Left colon (tissue), 2 donors: ENCODE measurements at places on chromosomes 2 and 18. TPM values are rescaled to one million over a fixed set of nuclear protein-coding genes. Genes with fewer than 3 reads are reported as not detected.
A peak's percentile ranks its signal among the peaks of the same experiment; 100 is the strongest.

- no peak for DNase-seq
These were observed 437.0 kb upstream of the MEIS1 start for GRCh38 chr2:65997961-65998360.

DNA sequence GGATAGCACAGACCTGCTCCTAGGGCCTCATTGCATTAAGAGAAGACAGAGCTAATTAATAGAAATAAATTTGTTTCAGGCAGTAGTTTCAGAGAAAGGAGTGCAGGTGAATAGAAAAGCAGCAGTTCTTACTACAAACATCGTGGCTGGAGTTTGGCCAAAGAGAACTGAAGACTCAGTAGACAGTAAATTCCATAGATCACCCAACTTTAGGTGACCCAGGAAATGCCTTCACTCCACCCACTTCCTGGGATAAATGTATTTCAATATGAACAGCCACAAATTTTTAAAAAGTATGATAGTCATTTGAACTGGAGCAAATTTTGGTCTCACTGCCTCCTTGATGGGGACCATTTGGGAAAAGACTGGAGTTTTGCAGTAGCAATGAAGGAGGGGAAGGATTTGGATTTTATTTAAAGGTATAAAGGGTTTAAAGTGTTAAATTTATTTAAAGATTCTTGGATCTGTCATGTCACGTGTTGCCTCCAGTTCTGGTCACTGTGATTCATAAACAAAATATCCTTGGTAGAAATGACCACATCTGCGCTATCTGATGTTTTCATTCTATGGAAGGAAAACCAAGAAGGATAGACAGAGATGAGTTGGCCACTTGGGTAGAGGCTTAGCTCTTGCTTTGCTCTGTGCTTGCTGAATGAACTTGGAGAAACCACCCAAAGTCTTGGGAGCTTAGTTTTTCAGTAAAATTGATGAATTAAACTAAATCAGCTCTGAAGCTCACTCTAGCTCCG lies 390.2 kb downstream of the THSD7B start:
- no peak for DNase-seq

- DNase-seq, result peak; percentile 41
These were observed 95.1 kb downstream of the SPTBN1 start for GRCh38 chr2:54551123-54551756.

GRCh38 chr2:8315531-8316165 lies 366.2 kb upstream of the ID2 start:
- no peak for DNase-seq

GRCh38 chr2:10960606-10961489 lies 49.1 kb downstream of the KCNF1 start:
- no peak for DNase-seq

Gene IL37
- 0.64 TPM for total RNA-seq
